ENCODE measurements at places on chromosomes 1 and 21.
A peak's percentile ranks its signal among the peaks of the same experiment; 100 is the strongest.

DNA sequence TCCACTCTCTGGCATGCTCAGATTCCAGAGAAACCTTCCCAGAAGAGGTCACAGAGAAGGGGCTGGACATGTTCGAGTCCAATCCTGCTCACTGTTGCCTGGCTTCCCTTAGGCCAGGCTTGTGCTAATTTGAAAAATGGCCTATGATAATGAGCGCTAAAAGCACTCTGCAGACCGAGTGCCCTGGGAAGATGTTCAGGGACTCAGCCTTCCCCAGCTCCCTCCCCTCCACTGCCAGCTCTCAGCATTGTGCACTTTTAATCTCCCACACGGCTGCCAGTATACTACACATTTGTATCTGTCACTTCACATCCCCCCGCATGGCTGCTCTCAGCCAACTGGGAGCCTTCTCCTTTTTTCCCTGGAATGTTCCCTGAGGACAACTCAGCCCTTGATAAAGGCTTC lies 24.1 kb downstream of the FAM163A start:
- no peak for DNase-seq

- DNase-seq, result no peak
Measured at GRCh38 chr1:39462074-39462473, 29.4 kb upstream of the BMP8A start.

DNA sequence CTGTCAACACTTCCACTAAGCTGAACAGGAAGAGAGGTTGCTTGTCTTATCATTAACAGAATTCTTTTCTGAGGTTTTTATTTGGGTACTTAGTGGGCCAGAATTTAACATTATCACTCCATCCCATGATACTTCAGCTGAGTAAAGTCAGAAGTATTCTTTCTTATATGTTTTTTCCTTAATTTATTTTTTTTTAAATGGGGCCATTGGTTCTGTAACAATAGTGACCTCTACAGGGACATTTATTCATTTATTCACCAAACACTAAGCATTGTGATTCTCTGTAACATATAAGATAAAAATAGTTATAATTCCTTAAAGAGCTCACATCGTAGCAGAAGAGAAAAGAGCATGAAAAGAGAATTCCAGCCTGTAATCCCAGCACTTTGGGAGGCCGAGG lies 9.8 kb downstream of the GREM2 start:
- DNase-seq, result no peak

DNA sequence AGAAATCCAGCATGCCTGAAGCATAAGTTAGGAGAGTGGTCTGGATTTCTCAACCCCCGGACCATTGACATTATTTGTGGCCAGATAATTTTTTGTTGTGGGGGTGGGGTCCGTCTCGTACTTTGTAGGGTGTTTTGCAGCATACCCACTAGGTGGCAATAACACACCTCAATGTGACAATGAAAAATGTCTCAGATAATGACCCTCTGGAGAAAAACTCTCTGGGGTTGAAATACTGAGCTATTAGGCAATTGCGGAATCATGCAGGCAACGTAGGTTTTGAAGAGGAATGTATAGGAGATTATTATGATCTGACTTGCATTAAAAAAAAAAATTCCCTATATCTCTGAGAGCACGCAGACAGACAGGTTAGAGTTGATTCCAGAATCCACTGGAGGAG lies 25.3 kb upstream of the RRP15 start:
- peak; percentile 2 for DNase-seq

- DNase-seq, result no peak
Measured at GRCh38 chr1:6105763-6106162, 60.1 kb downstream of the KCNAB2 start.

DNA sequence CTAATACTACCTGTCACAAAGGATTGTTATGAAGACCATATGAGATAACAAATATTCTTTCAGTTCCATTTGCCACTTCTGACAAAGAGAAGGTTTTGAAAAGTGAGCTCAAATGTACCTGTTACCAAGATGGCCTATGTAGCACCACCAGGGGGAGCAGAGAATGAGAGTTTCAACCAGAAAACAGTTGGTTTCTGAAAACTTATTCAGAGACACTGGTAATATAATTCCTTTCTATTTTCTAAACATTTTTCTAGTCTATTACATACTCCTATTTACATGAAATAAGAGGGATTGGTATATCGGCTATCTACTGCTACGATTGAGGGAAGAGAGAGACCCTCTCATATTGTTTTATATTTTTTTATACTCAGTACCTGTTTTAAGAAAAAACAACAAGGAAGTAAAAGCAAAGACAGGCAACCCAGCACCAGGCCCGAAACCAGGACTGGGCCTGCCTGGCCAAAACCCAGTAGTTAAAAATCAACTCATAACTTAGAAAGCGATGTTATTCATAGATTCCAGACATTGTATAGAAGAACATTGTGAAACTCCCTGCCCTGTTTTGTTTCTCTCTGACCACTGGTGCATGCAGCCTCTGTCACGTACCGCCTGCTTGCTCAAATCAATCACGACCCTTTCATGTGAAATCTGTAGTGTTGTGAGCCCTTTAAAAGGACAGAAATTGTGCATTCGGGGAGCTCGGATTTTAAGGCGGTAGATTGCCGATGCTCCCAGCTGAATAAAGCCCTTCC lies 48.3 kb downstream of the IL23R start:
- peak; percentile 3 for DNase-seq

- DNase-seq, result no peak
Measured at GRCh38 chr1:151859891-151860293, 6.4 kb upstream of the THEM5 start.

DNA sequence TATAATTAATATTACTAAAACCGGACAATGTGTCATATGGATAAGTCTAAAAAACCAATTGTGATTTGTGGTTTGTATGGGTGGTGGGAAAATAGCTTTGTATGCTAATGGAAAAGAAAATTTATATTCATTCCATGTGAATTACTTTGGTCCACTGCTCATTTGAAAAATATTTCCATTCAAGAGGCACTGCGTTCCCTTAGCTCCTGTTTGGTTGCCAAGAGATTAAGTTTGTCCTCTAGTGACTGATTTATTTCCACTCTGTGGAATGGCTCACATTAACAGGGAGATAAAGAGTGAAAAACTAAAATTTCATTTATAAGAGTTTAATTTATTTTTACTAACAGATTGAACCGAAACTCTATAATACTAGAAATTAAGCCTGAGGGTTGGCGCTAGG lies 744.1 kb upstream of the CHRM3 start:
- DNase-seq, result no peak

- DNase-seq, result no peak
Measured at GRCh38 chr1:165898837-165899236, 71.4 kb downstream of the UCK2 start.

GRCh38 chr1:100440075-100440809 lies 87.9 kb downstream of the CDC14A start:
- no peak for DNase-seq

DNA sequence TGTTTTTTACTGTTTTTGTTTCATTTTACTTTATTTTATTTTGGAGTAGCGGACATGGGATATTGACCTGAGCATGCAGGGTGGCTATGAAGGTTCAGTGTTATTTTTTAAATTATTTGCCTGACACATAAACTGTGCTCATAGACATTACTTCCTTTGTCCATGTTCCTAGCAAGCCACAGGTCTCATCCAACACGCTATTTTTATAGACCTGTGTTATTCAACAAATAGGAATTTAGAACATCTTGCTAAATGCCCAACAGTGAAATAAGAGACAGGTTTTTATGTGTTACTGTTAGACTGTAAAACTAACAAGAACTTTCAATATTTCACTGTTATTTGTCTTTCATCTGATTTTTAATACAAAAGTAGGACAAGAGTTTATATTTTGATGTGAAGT lies 756.4 kb downstream of the KCNT2 start:
- no peak for DNase-seq

DNA sequence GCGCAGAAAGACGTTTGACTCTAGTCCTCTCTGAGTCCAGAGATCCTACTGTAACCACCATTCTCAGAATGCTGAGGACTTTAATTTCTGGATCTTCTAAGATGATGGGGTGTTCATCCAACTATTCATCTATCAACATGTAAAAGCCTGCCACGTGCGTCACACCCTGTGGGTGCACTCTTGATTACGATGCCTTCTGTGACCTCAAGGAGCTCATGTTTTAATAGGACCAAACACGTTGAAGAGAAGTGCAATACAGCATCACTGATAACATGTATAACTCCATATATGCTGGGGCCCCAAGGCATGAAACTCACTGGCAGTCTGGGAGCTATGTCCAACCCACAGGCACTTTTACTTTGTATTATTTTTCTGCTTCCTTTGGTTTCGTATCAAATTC lies 19.0 kb downstream of the KIAA0040 start:
- DNase-seq, result no peak

DNA sequence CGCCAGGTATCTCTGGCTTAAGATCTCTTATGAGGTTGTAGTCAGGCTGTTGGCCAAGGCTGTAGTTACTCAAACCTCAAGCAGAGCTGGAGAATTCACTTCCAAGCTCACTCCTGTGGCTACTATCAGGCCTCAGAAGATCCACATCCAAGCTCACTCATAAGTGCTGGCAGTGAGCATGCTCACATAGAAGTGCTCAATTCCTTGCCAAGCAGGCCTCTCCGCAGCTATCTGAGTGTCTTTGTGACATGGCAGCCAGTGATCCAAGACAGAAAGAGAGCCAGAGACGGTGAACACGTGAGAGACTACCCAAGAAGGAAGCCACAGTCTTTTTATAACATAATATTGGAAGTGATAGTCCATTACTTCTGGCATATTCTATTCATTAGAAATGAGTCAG lies 278.2 kb downstream of the PAPPA2 start:
- DNase-seq, result no peak

DNA sequence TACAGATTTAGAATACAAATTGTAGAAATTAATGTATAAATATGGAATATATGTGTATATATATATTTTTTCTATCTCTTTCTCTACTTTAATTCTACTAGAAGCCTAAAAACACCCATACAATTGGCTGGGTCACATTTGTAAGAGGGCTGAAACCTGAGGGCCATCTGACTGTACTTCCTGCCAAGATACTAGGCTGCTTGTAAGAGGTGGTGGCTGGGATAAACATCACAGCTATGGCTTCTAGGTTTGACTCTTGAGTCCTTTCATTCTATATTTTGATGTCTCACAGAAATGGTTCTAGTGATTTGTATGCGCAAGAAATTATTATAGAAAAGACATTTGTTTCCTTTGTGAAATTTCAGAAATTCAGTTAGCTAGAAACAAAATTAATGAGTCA lies 1155.2 kb upstream of the B3GALT2 start:
- peak; percentile 70 for DNase-seq

GRCh38 chr1:229716704-229717103 lies 90.7 kb downstream of the URB2 start:
- DNase-seq, result no peak

DNA sequence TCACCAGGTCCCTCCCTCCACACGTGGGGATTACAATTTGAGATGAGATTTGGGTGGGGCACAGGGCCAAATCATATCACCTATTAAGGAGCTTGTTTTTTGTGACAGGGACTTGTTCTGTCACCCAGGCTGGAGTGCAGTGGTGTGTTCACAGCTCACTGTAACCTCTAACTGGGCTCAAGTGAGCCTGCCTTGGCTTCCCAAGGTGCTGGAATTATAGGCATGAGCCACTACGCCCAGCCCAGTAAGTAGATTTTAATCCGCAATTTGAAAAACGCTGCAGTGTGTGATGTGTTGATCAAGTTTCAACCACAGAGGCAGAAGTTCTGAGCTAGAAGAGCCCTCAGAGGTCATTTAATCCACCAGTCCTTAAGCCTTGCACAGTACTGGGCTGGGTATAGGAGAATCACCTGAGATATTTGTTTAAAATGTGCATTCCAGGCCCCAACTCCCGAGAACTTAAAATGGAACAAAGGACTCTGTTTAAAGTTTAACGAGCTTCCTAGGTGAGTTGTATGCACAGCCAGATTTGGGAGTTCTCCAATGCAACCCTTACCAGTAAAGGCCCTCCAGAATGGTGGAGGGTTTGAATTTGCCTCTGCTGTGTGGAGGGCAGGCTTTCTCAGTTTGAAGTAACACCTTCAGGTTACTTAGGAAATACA lies 13.4 kb downstream of the RPL11 start:
- no peak for DNase-seq

- no peak for DNase-seq
Measured at GRCh38 chr1:19644395-19644680, 227 bp downstream of the NBL1 start.

- DNase-seq, result no peak
Measured at GRCh38 chr1:116508984-116509980, 61.5 kb downstream of the CD58 start.

- no peak for DNase-seq
Measured at GRCh38 chr1:91161749-91162148, 139.9 kb upstream of the ZNF644 start.

DNA sequence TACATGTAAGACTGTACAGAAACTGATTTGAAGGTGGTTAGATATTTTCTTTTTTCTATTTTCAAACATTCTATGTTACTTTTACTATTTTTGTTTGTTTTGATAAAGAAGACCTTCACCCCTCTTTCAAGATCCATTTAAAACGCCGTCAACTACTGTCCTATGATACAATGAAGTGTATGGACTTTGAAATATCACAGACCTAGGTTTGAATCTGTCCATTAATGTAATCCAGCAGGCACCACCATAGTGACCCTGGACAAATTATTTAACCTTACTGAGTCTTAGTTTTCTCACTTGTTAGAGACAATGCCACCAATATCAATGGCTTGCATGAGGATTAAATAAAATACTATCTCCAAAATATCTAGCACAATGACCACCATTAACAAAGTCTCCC lies 2.0 kb downstream of the FRRS1 start:
- no peak for DNase-seq

DNA sequence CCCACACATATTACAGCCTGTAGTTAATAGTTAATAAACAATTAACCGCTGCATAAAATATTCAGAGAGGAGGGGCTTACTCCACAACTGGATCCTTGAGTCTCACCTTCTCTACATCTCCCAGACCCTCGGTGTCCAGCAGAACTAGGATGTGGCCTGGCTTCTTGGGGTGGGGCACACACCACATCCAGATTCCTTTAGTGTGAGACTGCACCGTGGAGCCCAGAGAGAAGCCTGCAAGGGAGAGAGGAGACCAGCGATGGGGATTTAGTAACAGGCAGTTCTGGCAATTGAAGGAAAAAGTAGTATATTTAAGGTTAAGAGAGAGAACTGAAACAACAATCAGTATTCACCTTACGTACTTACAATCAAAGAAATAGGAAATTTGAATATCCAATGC lies 4.9 kb downstream of the GBP1 start:
- DNase-seq, result no peak

DNA sequence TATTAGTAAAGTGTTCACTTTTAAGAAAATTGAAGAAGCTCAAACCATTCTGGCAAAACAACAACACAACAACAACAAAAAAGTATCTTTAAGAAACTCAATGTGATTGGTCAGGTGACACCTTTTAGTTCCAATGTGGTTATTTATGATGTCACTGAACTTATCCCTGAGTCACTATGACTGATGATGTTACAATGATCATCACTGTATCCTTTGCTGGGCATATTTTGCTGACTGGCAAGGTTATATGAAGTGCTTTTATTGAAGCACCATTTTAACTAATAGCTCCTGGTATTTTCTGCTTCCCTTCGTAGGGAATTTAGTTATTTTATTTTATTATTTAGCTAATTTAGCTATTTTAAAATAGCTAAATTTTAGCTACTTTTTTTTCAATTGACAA lies at the start of gene TEX50:
TEX50 (plus strand) TSS at position 223 of the 400 bp plus-strand sequence. CDS start 184 bp downstream, outside the sequence.
- no peak for DNase-seq
